Thoracic aorta (tissue), 2 donors: ENCODE measurements at places on chromosomes 13 and 19.

DNA sequence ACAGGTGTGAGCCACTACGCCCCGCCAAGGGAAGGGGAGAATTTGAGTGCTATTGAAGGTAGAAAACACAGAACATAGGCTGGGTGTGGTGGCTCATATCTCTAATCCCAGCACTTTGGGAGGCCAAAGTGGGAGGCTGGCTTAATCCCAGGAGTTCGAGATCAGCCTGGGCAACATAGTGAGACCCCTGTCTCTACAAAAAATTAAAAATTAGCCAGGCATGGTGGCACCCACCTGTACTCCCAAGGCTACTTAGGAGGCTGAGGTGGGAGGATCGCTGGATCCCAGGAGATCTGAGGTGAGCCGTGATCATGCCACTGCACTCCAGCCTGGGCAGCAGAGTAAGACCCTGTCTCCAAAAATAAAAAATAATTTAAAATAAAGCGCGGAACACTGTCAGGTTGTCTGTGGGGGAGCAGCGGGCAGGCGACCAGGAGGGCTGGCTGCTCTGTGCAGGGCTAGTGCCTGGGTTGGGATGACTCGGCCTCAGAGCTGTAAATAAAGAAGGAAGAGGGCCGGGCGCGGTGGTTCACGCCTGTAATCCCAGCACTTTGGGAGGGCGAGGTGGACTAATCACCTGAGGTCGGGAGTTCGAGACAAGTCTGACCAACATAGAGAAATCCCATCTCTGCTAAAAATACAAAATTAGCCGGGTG, 41.0 kb downstream of the LTBP4 start:
- DNase-seq = no peak

- DNase-seq = no peak
Measured at GRCh38 chr19:17982430-17982829, 15.5 kb downstream of the KCNN1 start.

DNA sequence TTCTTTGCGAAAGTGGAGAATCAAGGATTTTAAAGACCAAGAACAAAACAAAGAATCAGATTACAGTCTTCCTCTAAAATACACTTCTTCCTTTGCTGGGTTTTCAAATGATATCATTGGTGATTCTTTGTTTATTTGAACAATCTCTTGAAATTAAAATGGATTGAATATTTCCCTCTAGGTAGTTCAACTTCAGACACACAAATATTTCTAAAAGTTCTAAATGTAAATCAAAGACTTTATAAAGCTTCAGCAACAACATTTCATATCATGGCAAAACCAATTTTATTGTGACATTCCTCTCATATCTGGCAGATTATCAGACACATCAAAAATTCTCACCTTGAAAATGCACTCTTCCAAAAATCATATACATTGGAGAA, 13.0 kb downstream of the ZIC2 start:
- no peak for DNase-seq

- no peak for DNase-seq
Measured at GRCh38 chr19:56725829-56726424, 54.4 kb upstream of the ZNF835 start.

GRCh38 chr13:98890186-98890585, 87.7 kb downstream of the DOCK9 start:
- no peak for DNase-seq
